NCI-H1092 (cell line): ENCODE measurements at places on chromosomes 3 and 15.
A peak's percentile ranks its signal among the peaks of the same experiment; 100 is the strongest.

- no peak for DNase-seq
These were observed 18.3 kb downstream of the OSTN start for GRCh38 chr3:191217301-191217700.

DNA sequence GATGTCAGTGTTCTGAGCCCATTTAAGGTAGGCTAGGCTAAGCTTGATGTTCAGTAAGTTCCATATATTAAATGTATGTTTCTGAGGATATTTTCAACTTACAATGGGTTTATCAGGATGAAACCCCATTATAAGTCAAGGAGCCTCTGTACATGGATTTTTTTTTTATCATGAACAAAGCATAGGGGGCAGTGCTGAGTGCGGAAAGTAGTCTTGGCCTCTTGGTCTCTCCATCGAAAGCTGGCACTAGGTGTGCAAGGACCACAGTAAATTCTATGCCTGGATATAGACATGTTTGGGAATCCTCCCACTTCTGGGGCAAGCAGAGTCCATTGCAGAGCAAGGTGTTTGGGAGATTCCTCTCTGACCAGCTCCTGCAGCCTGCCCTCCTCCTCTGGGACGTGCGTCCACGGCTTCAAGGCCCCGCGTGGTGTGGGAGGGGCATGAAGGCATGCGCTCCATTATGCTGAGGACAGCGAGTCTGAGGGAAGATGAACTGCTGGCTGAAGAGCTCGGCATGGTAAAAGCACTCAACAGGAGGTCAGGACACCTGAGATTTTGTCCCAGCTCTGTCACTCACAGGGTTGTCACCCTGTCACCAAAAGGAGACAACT lies 122.9 kb upstream of the LIPC start:
- DNase-seq, result no peak

DNA sequence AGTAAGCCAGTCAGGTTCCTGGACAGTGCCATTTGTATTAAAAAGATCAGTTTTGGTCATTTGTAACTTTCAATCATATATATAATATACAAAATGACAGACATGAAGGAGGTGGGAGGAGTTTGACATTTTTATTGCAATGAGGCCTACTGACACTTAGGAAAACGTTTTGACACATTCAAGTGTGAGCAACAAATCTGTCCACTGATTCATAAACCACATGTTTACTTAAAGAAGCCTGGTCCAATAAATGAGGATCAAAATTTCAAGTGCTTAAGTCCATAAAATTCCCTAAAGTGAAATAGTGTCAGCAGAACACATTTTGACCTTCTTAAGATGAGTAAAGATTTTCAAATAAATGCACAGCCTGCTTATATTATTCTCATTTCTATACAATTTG lies 137.3 kb downstream of the MECOM start:
- DNase-seq, result no peak

GRCh38 chr3:4687167-4687566 lies 194.0 kb downstream of the ITPR1 start:
- DNase-seq, result no peak

DNA sequence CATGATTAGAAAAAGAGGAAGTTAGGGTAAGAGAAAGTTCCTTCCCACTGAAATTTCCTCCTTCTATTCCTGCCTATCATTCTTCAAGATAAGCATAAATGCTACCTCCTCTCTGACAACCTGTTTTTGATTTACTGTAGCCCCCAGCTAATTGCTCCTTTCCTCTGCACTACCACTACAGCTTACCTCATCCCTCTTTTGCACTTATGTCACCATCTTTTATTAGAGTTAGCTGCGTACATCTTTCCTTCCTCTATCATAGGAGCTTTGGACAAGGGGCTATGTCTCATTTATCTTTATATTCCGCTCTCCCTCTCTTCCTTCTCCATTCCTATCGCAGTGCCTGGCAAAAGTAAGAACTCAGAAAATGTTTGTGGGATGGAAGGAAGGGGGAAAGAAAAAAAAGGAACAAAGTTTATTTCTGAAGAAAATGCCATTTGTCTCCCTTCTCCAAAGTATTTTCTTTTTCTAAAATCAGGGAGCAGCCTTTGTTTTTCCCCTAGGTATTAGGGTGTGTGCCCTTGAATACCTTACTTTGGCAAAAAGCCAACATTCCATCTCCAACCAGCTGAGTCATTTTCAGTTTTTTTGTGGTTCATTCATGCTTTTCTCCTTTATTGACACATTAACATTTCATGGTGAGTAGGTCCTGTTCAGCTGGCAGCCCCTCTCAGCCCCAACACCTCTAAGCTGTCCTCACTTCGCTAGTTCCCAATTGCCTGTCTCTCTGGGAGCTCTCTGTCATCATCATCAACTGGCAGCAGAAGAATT lies 87.6 kb upstream of the SOX2 start:
- no peak for DNase-seq

DNA sequence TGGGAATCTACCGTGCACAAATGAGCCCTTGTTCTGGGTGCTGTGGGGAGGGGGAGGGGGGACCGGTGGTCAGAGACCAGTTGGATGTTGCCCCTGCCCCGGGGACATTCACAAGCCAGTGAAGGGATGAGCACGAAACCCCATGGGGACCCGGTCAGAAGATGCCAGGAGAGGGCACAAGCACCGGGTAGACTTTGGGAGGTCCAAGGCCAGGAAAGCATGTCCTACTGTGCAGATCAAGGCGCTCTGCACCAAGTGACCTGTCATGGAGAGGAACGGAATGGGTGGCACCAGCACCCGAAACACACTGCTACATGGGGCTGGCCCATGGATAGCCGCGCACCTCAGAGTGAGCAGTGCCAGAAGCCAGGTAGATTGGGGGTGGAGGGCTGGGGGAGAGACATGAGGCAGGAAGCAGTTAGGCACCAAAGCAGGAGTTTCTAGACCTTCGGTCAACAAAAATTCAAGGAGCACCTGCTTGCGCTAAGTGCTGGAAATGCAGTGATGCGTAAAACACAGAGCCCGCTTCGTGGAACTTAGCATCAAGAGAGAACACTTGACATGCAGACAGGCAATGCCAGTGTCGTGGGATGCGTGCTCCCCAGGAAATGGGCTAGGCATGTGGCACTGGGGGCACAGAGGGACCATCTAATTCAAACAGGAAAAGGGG lies 99.1 kb downstream of the CPN2 start:
- no peak for DNase-seq

GRCh38 chr3:117927825-117928224 lies 1106.8 kb downstream of the IGSF11 start:
- DNase-seq, result no peak

DNA sequence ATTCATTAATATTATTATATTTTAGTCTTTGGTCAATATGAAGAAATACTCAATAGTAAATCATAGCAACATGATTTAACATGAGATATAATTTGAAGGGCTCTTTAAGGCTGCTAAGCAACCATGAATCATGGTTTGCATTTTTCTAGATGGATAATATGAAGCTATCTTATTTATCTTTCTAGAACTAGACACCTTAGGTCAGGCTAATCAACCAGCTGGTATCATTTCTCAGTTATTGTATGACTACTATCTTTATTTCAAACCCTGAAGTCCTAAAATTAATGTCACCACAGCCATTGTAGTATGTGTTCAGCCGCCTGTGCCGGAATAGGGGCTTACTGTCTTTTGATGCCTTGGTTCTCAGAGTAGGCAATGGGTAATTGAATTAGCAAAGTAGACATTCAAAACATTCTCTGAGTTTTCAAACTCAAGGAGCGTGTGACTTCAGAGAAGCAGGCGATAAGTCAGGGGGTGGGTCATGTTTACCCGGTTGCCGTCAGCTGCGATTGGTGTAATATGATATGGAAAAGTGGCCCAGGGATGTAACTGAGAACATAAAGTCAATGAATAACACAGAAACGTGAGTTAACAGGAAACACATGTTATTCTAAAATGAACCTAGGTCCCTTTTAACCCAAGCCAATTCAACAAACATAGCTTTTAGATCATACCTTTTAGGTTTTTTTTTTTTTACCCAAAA lies 93.4 kb upstream of the CTDSPL start:
- peak; percentile 30 for DNase-seq

GRCh38 chr3:122932251-122932967 lies 95.2 kb downstream of the SEMA5B start:
- no peak for DNase-seq
